ENCODE measurements at places on chromosomes 11 and 22.

DNA sequence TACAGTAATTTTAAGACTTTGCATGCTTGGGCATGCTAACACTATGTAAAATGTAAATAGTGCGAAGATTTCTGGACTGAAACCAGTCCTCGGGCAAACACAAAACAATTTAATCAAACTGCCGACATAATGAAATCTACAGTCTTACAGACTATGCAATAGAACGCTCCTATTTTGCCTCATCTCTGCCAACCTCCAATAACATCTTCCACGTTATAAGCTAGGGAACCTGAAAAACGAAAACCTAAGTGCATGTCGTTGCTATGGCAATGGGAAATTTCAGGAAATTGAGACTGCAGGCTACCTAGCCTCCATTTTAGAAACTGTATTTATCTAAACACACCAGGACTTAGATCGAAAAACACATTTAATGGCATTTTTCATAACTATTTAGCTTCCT lies 1.1 kb downstream of the CSTF3 start:
- DNase-seq, result no peak

DNA sequence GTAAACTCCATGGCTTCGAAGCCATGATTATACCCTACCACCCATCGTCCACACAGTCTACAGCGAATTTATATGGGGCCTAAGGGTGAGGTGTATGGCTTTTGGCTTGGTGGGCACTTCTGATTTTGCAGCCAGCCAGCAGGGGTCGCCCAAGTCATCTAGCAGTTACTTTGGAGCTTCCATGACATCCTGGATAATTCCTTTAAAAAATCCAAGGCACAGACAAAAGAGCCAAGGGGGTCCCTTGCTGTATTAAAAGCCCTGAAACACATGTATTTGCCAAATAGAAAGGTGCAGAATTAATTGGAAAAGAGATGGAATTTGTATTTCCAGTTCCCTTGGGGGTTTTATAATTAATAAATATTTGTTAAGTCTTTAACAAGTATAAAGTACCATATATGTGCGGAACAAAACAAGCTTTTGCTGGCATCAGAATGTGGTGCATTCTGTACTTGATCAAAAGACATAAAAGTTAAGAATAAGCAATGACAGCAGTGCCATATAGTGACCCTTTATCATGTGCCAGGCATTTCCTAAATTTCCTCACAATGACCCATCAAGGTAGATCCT lies 132.8 kb upstream of the PITPNB start:
- peak; percentile 74 for DNase-seq

- DNase-seq, result no peak
Measured at GRCh38 chr11:20015529-20016427, 144.5 kb downstream of the DBX1 start.

GRCh38 chr11:1510928-1511327 lies 24.3 kb upstream of the MOB2 start:
- no peak for DNase-seq

DNA sequence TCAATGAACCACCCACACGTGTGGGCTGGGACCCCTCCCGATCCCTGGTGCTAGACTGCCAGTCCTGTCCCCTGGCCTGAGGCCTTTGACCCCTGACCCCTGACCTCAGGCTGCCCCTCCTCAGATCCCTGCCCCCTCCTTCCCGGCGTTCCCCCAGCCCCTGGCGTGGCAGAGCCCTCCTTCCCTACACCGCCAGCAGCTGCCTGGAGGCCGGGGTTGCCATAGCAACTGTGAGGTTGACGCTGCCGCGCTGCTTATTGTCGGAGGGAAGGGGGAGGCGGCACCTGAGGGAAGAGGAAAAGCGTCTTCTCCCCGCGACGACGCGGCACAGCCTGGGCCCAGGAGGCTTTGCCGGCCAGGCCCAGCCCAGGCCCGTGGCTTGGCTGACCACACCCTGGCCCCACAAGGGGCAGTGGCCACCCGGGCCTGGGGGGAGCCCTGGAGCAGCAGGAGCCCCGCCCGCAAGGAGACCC lies 32.6 kb downstream of the SHANK3 start:
- DNase-seq, result no peak

- DNase-seq, result no peak
Measured at GRCh38 chr11:133815636-133816035, 29.7 kb downstream of the SPATA19 start.

DNA sequence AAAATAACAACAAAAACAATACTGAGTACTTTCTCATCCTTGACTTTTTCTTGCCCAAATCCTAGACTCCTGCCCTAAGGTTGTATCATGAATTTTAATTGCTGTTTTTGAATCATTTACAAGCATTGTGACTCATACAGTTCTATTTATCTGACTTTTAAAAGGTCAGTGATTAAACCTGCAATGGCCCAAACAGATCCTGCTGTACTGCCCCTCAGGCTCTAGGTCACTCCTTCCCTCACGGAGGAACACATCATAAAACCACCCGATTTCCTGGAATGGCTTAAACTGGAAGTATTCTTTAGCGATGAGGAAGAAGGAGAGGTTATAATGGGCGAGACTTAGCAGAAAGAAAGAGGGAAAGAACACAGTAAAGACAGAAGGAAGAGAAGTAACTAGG lies 12.3 kb downstream of the ARFGAP3 start:
- DNase-seq, result peak; percentile 48

- no peak for DNase-seq
Measured at GRCh38 chr11:72418834-72419560, 15.3 kb downstream of the CLPB start.

DNA sequence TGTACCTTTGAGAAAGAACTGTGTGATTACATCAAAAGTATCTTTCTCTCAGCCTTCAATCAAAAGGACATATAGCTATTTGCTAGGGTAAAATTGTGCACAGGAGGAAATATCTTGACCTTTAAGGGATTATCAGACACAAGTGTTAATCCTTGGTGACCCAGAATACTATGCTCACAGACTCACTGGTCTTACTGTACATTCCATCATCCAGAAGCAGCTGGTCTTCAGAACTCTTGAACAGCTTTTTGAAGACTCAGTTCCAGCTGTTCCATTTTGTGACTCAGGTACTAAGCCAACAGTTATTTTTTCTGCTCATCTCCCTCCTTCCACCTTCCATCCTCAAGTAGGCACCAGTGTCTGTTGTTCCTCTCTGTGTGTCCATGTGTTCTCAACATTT lies 19.8 kb downstream of the ZBED5 start:
- DNase-seq, result no peak

Data from small intestine (tissue), 16 donors.